ENCODE measurements at places on chromosomes 2 and 18. TPM values are rescaled to one million over a fixed set of nuclear protein-coding genes. Genes with fewer than 3 reads are reported as not detected.

The PRSS56 gene
- total RNA-seq = not detected

The ABCG5 gene
- not detected for total RNA-seq

The DOCK10 gene
- total RNA-seq = 1.1 TPM

The HK2 gene
- 16.2 TPM for total RNA-seq

The KLHL41 gene
- not detected for total RNA-seq

GRCh38 chr2:128498589-128498988 lies 179.9 kb upstream of the HS6ST1 start:
- no peak for DNase-seq

- DNase-seq = no peak
Observed at GRCh38 chr2:190315273-190315672, 4.4 kb downstream of the HIBCH start.

DNA sequence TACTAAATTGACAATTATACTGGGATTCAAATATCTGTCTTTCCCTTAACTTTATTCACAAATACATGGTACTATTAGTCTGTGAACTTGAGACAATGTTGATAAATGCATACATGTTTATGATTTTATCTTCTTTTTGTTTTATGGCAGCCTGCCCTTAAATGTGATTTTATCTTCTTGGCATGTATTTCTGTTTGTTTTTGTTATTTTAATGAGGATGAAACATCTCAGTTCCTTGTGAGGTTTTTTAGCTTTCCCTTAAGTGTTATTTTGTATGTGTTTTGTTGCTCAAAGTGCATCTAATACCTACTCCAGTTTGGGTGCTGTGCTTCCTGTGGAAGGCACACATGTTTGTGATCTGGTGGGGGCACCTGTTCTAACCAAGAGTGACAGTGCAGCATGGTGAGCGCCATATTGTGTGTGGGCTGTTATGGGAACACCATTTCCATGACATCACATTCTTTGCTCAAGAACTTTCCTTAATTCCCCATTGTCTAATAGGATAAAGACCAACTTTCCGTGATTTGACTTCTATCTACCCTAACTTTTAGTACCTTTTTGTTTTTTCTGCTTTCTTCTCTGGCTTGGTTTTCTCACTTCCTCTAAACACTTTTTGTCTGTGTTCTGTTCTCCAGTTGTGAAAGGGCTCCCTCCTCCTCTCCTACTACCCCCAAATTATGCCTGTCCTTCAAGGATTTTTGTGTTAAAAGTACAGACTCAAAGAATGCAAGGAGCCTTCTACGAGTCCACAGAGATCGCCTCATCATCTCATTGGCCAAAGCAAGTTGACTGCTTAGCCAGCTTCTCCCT lies 162.1 kb upstream of the TTC39C start:
- DNase-seq = no peak

GRCh38 chr18:38971881-38972280 lies 1406.3 kb upstream of the CELF4 start:
- no peak for DNase-seq

DNA sequence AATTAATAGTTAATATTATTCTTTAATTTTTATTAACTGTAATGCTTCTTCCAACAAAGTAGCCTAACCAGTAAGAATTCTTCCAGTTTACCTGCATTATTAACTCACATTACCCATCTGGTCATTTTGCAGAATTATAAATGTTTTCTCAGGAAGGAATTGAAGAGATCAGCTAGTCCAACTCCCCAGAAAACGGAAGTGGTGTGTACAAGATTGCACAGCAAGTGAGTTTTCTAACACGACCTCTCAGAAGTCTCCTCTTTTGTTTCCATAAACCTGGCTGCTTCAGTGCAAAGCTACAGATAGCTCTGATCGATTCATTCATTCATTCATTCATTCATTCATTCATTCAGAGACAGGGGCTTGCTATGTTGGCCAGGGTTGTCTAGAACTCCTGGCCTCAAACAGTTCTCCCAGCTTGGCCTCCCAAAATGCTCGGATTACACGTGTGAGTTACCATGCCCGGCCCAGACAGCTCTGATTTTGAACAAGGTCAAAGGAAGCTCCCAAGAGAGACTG lies 128.8 kb upstream of the REV1 start:
- no peak for DNase-seq
